ENCODE measurements at places on chromosomes 3 and 15. TPM values are rescaled to one million over a fixed set of nuclear protein-coding genes. Genes with fewer than 3 reads are reported as not detected.

HOMER2 gene
- 18.7 TPM for total RNA-seq

CRYGS gene
- 4.3 TPM for total RNA-seq

CAMK2N2 gene
- 5.6 TPM for total RNA-seq

ALG1L2 gene
- 1.4 TPM for total RNA-seq

GOLGA8N gene
- 2.6 TPM for total RNA-seq

TUSC7 gene
- total RNA-seq, result not detected

CASR gene
- total RNA-seq, result not detected

DISP2 gene
- total RNA-seq, result 2.0 TPM

SLC9C1 gene
- 0.55 TPM for total RNA-seq

All from neural crest cell (in vitro differentiated cells).